ENCODE measurements at places on chromosomes 2 and 18. TPM values are rescaled to one million over a fixed set of nuclear protein-coding genes. Genes with fewer than 3 reads are reported as not detected.

ATP8B1 gene
- total RNA-seq, result 0.64 TPM

- DNase-seq, result no peak
Observed at GRCh38 chr2:31090188-31090587, 48.1 kb downstream of the GALNT14 start.

- no peak for DNase-seq
Observed at GRCh38 chr2:81087646-81088045, 783.1 kb upstream of the LRRTM1 start.

GRCh38 chr18:38706373-38706772 is 1140.8 kb upstream of the CELF4 start:
- DNase-seq, result no peak

SKOR2 gene
- not detected for total RNA-seq

- DNase-seq, result no peak
Observed at GRCh38 chr2:23944527-23944926, 4.3 kb downstream of the UBXN2A start.

DNA sequence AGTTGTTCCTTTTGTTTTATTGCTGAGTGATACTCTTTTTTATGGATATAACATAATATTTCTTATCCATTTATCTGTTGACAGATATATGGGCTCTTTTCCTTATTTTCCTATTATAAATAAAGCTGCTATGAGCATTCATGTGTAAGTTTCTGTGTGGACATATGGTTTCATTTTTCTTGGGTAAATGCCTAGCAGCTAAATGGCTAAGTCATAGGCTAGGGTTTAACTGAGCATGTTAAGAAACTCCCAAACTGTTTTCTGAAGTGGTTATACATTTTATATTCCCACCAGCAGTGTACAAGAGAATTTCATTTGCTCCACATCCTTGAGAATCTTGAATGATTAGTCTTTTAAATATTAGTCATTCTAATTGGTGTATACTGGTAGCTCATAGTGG is 786.6 kb upstream of the CDH2 start:
- no peak for DNase-seq

VAMP8 gene
- 0.43 TPM for total RNA-seq

- DNase-seq, result no peak
Observed at GRCh38 chr18:64090876-64091275, 58.0 kb downstream of the LINC00305 start.

DNA sequence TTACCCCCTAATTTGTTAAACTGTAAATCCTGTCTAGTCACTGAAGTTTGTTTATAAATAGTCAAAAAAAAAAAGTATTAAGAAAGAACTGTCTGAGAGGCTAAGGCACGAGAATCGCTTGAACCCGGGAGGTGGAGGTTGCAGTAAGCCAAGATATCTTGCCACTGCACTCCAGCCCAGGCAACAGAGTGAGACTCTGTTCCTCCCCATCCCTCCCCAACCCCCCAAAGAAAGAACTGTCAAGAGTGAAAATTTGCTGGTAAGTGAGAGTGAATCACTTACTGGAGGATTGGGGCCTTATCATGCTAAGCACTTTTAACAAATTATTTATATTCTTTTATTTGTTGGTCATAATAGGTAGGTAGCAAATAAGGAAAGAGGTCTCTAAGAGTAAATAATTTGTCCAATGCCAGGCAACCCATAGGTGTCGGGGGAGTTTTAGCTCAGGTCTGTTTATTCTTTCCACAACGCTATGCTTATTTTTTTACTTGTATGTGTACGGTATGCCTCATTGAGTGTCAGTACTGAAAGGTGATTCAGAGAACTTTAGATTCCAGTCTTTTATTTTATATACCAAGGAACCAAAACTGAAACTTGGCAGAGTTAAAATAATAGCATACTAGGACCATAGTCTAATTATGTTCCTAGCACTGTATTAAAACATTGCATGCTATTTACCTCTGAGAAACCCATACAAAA is 2.5 kb downstream of the TAF4B start:
- no peak for DNase-seq

GRCh38 chr2:33313039-33313438 is 163.4 kb upstream of the RASGRP3 start:
- no peak for DNase-seq

DUSP2 gene
- total RNA-seq, result 17.7 TPM

REG3G gene
- not detected for total RNA-seq

BMP10 gene
- not detected for total RNA-seq

DNA sequence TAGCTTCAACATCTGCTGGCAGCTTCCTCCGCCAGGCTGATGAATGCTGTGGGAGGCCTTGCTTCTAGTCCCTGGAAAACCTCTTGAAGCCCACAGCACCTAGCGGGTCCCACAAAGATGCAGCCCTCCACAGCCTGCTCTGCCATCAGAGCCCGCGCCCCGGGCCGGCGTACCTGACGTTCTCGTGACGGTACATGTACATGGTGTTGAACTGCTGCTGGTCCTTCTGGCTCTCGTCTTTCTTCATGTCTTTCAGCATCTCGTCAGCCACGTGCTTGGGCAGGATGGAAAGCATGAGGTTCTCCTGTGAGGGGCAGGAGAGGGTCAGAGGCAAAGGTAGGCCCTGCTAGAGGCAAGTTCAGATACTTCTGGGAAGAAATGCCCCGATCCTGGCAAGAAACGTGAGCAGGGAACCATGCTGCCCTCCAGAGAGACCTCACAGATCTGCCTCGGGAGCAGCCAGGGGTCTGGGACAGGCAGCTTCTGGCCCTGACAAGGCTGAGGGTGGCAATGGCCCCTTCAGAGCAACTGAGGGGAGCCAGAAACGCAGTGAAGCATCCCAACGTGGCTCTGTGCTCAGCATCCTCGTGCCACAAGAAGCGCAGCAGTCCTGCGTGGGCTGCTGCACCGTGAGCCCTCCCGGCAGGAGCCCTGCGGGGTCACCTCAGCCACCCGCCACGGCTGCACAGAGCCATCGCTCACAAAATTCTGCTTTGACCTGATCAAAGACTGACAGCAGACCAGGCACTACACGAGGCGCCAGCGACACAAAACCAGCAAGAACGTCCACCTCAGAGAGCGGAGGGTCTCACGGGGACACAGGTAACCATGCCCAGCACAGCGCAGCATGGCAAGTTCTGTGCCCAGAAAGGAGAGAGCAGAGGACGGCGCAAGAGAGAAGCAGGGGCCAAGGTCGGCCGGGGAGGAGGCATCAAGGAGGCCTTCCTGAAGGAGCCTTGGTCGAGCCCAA is 49.1 kb downstream of the CENPO start:
- DNase-seq, result no peak

GRCh38 chr2:129847043-129847442 is 132.4 kb upstream of the RAB6C start:
- DNase-seq, result no peak

GRCh38 chr2:21441442-21441841 is 317.7 kb downstream of the TDRD15 start:
- DNase-seq, result no peak

TTC39C gene
- 20.8 TPM for total RNA-seq

- peak; percentile 73 for DNase-seq
Observed at GRCh38 chr2:43611987-43612894, 16.4 kb upstream of the THADA start.

DNA sequence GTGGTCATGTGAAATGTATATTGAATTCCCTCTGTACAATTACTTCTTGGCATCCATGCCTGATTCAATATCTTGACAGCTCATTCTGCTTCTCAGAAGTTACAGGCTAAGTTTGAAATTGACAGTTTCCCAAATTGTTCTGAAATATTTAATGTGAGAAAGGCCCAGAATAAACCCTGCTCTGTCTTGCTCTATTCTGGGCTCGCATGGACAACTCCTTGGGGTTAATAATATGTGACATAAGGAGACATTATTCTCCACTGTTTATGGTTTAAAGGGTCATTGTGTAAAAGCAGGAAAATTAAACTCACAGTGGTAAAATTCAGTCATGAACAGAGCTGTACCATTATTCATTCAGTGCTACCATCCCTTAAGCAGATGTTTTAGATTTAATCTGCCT is 160.7 kb upstream of the CNTNAP5 start:
- DNase-seq, result no peak

- no peak for DNase-seq
Observed at GRCh38 chr18:63329431-63330145, 10.0 kb upstream of the BCL2 start.
